ENCODE measurements at places on chromosomes 4 and X.

GRCh38 chrX:140425712-140426395 lies 79.0 kb downstream of the SOX3 start:
- no peak for DNase-seq

DNA sequence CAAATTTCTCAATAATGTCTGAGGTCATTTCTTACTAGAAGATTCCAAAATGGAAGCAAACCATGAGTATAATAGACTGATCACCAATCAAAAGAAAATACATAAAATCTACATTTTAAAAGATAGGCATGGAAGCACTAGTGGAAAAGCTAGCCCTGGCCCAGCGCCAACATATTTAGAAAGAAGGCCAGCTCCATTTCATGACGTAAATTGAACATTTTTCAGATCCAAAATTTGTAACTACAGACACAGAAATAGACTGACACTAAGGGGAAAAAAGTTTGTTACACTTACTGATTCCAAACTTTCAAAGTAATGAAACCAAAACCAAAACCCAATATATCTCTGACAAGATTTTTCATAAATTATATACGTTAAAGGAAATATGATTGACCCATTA lies 117.7 kb downstream of the ADAMTS3 start:
- DNase-seq = no peak

- no peak for DNase-seq
These were observed 152.1 kb upstream of the VCX start for GRCh38 chrX:7690842-7691241.

GRCh38 chrX:25029288-25029825 lies 13.6 kb upstream of the ARX start:
- DNase-seq = no peak

DNA sequence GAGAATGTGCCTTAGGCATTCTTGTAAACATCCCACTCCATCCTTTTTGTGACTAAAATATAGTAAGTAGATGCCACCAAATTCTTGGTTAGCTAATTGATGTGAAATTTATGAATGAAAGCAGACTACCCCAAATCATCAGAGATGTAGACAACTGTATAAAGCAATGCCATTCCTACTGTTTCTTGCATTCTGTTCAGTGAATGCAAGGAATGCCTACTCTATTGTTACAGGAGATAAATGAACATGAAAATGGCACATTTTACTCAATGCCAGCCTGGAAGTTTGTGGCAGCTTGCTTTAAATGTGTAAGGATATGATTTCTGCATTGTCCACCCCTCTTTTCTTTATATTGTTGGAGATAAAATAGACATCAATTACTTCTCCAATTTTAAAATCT lies 317.9 kb downstream of the LDB2 start:
- no peak for DNase-seq

GRCh38 chr4:14831416-14831815 lies 170.9 kb upstream of the CPEB2 start:
- no peak for DNase-seq

Data from fibroblast of villous mesenchyme (primary cell).